ENCODE measurements at places on chromosomes 5 and 9.

- no peak for DNase-seq
Observed at GRCh38 chr5:65539827-65540226, 23.1 kb downstream of the CENPK start.

GRCh38 chr9:71326360-71326759, 204.9 kb upstream of the TRPM3 start:
- DNase-seq: no peak

DNA sequence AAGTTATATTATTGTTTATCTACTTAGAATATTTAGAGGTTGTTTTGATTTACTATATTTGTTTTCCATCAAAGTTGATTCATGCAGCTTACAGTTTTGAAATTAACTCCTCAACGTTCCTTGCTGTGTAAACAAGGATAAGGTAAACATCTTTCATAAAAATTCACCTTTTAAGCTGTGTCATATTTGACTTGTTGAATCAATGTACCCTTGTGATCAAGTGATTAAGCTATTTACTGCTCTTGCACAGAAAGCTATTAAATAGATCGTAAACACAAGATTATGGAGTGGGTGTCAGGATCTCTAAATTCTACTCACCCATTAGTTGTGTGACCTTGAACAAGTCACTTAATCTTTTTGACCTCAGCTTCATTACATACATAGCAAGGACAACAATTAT, 2054.0 kb upstream of the NUDT12 start:
- no peak for DNase-seq

DNA sequence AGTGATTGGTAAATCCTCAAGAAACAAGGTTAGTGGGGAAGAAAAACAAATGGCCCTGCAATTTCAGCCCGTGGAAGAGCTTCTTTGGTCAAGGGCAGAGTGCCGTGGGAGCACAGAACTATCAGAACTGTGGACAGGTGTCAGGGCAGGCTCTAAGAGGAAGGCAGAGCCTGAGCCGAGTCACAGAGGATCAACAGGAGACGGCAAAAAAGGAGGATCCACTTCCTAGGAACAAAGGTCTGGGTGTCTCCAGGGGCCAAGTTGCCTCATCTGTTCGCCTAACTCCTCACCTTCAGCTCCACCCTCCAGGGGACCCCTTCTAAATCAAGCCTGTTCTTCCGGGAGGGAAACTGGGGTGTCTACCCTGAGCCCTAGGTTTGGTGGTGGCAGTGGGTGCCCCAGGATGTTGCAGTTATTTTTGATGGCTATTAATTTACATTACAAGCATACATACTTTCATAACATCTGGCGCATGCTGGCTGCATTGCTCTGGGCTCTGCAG, 88.0 kb downstream of the FEM1C start:
- no peak for DNase-seq

DNA sequence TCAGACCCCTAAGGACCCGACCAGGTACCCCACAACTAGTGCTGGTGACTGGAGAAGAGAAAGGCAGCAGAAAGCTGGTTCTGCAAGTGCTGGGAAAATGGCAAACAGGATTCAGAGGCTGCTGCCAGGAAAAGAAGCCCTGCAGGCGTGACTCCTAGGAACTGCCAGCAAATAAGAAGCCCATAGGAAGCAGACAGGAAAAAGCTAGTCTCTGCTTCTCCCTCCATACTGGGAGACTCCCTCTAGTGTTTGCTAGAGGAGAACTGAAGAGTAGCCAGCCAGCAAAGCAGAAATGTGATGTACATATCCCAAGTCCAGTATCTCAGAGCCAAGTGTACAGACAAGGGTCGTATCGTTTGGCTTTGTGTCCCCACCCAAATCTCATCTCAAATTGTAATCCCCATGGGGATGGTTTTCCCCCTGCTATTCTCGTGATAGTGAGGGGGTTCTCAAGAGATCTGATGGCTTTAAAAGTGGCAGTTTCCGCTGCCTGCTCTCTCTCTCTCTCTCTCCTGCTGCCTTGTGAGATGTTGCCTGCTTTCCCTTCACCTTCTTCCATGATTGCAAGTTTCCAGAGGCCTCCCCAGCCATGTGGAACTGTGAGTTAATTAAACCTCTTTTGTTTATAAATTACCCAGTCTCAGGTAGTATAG, 38.1 kb upstream of the TUSC1 start:
- DNase-seq: peak; percentile 59

DNA sequence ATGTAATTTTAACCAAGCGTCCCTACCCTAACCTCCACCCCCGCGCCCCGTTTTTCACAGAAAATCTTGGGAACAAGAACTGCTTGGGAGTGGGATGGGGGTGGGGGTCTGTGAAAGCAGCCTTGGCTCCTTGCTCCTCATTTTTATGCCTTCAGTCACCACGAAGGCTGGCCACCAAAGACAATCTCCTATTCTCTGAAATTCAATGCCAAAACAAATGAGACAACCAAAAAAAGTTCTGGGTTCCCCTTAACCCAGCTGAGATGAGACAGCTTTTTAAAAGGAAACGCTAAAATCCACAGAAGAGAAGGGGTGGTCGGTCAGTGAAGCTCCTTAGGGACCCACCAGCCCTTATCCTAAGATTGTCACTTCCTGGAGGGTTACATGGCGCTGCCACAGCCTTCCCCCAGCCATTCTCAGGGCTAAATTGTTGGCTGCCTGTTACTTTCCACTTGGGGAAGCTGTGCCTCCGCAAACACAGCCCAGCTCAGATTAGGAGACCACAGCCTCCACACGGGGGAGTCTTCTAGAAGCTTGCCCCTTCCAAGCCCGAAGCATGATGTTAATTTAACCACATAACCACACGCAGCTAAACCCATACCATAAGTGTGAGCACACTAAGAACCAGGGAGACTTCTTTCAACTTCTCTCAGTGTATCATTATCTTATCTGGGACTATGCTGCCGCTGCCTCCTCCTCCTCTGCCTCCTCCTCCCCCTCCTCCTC, 136.3 kb downstream of the FOXD1 start:
- peak; percentile 97 for DNase-seq

DNA sequence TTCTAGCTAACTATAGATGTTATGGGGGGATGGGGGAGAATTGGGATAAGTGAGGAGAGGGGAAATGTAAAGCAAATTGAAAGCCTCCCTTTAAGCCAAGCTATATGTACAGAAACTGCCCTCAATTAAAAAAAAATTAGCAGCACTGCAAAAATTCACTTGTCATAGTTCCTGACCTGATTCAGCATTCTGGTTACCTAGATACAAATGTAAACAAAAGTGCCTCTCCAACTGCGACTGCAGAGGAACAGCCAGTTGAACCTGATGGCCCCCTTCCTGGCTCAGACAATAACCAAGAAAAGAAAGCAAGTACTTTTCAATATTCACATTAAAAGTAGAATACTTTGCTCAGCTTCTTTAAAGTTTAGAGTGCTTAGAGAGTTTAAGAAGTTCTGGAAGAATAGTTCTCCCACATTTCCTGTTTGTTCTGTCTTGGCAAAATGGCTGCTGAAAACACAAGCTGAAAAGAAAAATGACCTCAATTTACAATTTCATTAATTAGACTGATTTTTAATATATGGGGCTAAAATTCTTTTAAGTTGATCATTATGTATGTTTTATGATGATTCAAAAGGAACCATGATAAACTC, 1.5 kb downstream of the FAM81B start:
- peak; percentile 12 for DNase-seq

DNA sequence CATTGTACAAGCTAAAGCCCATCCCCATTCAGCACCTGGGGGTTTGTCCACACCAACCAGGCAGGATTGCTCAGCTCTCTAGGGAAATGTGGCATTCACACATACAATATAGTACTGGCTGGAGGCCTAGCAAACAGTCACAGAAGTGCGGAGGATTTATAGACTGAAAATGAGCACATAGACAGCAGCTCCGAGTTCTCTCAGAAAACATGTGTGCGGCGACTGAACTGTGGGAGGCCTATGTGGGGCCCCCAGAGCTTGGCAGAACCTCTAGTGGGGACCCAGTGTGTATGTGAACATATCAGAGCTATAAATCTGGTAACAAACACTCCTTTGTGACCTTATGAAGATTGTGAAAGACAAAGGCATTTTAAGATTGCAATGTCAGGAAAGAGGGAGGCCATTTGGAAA, 431.1 kb downstream of the DTWD2 start:
- no peak for DNase-seq

- no peak for DNase-seq
Observed at GRCh38 chr5:30042677-30043076, 1150.8 kb upstream of the CDH6 start.

- DNase-seq: no peak
Observed at GRCh38 chr9:22173908-22174307, 164.8 kb upstream of the CDKN2B start.

DNA sequence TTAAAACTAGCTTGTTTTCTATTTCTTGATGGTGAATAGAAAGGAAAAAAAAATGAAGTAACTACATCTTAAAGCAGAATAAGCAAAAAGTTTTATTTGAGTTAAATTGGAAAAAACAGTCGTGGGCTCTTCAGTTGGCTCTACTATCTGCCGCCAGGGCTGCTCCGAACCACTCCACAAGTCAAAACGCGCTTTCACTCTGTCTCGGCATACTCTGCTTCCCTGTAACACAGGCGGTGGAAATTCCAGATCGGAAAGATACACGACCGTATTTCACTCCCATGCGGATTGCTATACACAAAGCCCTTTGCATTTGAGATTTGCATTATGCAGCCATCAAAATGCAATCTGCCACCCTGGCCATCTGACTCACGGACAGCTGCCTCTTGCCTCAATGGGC, 505.6 kb downstream of the IRX1 start:
- no peak for DNase-seq

DNA sequence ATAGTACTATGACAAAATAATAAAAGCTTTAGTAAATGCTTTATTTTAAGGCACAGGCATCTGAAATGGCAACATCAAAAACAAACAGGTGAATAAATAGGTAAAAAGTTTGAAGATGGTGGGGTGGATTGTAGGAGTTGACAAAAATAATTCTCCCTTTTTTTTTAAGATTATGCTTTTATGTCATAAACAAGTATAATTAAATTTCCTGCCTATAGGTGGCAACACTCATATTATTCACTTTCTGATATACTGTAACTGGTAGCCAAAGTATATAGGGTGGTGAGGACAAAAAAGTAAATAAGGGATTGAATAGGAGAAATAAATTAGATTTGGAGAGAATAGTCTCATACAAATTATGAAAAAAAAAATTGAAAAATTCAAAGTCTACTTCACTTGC, 120.0 kb upstream of the ACOT12 start:
- DNase-seq: no peak

- DNase-seq: no peak
Observed at GRCh38 chr5:17174965-17175364, 42.5 kb upstream of the BASP1 start.

- DNase-seq: no peak
Observed at GRCh38 chr5:78985116-78985724, at the start of gene ARSB. TSS of gene ARSB (minus strand) at chr5:78985310. CDS start at chr5:78985248, 62 bp downstream.

- DNase-seq: no peak
Observed at GRCh38 chr5:167245868-167246267, 1045.6 kb upstream of the WWC1 start.

DNA sequence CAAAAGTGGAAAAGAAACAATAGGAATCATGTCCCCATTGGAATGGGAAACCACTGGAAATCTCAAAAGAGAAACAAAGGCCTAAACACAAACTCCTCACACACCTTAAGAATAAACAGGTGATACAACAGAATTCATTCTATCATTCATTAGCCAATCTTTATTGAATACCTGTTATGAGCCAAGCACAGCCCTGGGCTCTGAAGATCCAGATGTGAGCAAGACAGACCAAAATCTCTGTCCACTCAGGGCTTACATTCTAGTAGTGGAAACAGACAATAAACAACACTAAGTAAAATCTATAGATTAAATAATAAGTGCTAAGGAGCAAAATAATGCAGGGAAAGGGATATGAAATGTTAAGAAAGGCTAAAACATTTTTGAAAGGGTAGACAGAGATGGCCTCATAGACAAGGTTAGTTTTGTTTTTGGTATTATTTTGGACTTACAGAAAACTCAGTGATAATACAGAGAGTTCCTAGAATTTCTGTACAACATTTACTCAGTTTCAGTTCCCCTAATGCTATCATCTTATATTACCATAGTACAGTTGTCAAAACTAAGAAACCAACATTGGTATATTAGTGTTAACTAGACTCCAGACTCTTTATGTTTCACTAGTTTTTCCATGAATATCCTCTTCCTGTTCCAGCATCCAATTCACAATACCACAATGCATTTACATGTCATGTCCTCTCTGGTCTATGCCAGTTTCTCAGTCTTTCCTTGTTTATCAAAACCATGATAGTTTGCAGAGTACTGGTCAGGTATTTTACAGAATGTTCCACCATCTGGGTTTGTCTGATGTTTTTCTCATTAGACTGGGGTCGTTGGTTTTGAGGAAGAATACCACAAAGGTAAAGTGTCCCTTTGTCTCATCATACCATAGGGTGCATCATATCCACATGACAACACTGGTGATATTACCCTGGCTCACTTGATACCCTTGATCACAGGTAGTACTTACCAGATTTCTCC, 103.7 kb downstream of the SIL1 start:
- no peak for DNase-seq

DNA sequence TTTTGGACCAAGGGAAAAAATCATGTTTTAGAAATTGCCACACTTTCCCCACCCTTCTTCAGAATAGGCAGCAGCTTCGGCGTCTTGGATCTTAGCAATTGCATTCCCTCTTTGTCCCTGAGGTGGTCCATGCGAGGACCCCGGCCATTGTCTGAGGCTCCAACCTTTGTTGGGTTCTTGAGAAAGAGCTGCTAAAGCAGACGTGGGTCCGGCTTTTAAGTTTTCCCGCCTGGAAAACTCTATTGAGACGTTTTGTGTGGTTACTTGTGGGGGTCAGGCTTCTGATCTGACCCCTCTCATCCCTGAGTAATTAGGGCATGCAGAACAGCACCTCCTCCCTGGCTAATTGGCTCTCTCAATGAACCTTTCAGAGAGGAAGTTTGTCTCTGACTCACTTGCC, 509.6 kb upstream of the TNC start:
- no peak for DNase-seq

- DNase-seq: no peak
Observed at GRCh38 chr5:152534641-152535040, 129.6 kb upstream of the NMUR2 start.

DNA sequence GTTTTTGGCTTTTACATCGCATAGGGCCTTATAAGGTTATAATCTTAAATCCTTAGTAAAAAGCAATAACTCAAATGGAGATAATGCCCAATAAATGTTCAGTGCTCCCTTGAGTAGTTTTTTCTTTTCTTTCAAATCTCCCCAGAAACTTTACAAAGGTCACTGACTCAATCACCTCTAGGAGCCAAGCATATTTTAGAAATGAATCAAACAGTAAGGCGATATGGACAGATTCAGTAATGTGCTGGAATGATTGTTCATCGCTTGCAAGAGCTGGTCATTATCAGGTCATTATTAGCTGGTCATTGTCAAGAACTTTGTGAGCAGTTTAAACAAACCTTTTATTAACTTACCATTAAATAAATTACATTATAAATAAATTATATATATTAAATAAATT, 130.4 kb upstream of the SLIT3 start:
- DNase-seq: no peak

- DNase-seq: peak; percentile 64
Observed at GRCh38 chr9:16715404-16715803, 155.1 kb downstream of the BNC2 start.

DNA sequence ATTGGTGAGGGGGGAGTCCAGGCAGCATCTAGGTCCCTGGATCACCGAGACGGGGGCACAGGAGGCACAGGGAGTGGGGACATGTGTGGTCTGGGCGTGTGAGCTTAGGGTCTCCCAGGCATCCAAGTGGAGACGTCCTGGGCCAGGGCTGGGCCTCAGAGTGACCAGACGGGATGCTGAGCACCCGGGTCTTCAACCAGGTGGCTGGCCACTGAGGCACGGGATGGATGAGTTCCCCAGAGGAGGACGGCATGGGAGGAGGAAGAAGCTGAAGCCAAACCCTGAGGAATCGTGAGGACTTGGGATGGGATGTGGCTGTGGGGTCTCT, 88.0 kb downstream of the LMX1B start:
- DNase-seq: no peak

Data from astrocyte of the cerebellum (primary cell).